Stimulated activated CD8-positive, alpha-beta memory T cell treated with anti-CD3 and anti-CD28 coated beads, Interleukin-15, amount 100 ng/mL, for 4 hours (primary cell): ENCODE measurements at places on chromosomes 13 and 19.

- DNase-seq = no peak
Observed at GRCh38 chr13:73715911-73716510, 418.2 kb downstream of the KLF12 start.

DNA sequence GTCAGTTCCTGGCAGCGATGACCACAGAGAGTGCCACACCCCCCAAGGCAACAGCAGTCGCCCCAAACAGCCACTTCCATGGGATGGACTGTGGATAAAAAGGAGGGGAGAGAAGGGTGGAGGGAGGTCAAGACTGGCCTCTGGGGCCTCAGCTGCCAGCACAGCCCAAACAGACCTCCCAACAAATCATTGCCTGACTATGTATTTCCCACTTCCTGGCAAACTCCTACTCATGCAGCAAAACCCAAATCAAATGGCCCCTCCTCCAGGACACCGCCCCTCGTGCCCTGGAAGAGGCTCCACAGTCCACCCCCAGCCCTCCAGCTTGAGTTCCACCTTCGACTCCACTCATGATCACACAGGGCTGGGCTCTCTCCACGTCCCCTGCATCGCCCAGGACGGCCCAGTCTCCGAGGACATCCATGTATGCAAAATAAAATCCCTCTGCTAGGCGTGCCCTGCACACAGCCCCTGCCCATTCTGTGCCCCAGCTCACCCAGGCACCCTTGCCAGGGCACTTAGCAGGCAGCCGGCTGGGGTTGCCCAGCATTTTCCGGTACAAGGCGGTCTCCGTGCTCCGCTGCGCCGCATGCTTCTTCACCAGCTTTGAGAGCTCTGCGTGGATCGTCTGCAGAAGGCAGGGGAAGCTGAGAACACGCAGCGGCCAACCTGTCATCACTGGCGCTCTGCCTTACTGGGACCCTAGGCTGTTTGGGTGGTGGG, 10.5 kb upstream of the ELL start:
- no peak for DNase-seq

DNA sequence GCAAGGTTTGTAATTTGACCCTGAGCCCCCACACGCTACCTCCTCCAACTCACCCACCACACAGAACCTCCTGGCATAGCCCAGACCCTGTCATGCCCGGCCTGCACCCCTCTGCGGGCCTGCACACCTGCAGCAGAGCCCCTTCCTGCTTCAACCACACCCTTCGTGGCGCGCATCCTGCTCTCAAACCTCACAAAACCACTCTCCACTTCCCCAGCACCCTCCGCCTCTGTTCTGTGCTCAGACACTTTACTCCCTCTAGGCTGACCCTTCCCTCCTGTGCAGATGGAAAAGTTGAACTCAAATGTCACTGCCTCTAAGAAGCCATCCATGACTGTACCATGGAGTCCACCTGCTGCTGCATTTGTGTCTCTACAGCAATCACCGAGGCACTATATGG, 28.5 kb downstream of the FAAP24 start:
- no peak for DNase-seq

DNA sequence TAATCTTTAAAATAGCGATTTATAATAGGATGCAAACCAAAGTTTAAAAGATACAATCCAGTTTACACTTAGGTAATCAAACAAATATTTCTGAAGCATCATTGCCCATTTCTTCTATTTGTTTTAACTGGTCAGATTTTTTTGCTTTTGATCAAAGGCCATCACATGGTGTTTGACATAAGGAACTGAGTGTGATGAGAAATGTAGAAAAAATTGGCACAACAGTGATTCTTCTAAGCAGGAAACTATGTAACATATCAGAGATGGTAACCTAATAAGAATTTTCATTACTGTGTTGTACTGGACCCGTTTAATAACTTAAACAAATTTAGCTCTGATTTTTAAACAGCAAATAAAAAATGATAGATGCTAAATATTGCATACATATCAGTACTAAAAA, 644.7 kb upstream of the KLF12 start:
- no peak for DNase-seq

- no peak for DNase-seq
Observed at GRCh38 chr13:109968876-109969577, 182.6 kb upstream of the IRS2 start.

GRCh38 chr19:38742906-38743305, 1.4 kb downstream of the CAPN12 start:
- no peak for DNase-seq

- no peak for DNase-seq
Observed at GRCh38 chr13:43769529-43769928, 17.2 kb downstream of the ENOX1 start.

DNA sequence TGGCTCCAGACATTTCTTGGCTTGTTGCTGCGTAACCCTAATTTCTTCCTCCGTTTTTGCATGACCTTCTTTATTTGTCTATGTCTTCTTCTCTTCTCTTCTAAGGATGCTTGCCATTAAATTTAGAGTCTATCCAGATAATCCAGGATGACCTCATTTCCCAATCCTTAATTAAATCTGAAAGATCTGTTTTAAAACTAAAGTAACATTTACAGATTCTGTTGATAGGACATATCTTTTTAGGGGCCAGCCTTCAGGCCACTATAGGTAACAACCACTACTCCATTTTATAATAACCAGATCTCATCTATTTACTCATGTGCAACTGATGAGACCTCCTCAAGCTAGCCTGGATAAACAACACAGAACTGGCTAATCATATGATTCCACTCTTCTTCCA, 490.5 kb upstream of the SLC10A2 start:
- DNase-seq = no peak

- DNase-seq = no peak
Observed at GRCh38 chr19:49368711-49369358, 5.2 kb downstream of the DKKL1 start.

GRCh38 chr19:3482507-3483225, 575 bp downstream of the SMIM44 start:
- DNase-seq = no peak

- DNase-seq = no peak
Observed at GRCh38 chr13:104650431-104650830, 1584.2 kb upstream of the SLC10A2 start.

DNA sequence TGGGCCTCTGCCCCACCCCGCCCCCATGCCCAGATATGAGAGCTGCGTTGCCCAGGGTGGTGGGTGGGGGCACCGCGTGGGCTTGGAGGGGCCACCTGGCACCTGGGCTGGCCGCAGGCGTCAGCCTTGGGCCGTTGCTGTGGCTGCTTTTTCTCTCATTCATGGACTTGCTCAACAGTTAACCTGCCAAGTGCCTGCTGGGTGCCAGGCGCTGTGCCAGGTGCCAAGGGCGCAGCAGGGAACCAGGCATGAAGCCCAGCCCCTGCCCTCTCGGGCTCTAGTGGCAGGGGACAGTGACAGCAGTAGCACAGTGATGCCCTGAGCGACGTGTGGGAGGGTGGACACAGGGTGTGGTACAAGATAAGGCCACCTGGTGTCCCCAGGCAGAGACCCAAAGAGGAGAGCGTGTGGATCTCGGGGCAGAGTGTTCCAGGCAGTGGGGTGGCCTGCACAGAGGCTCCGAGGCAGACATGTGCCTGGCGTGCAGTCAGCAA, 28.1 kb downstream of the DHX34 start:
- DNase-seq = no peak

DNA sequence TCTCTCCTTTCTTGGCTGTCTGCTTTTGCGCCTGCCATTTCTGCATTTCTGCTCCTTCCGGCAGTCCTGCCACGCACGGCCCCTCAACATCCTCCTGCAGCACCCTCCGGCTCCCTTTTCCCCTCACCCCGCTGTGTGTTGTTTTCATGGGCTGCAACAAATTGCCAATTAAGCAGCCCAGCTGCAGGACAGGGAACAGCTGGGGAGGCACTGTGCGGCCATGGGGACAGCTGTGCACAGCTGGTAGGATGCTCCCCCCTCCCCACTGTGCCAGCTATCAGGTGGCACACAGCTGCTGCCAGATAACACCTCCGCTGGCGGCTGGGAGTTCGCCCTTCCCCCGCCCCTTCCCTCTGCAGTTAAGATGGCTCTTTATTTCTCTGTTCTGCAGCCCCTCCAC, 25.4 kb downstream of the LYL1 start:
- no peak for DNase-seq

DNA sequence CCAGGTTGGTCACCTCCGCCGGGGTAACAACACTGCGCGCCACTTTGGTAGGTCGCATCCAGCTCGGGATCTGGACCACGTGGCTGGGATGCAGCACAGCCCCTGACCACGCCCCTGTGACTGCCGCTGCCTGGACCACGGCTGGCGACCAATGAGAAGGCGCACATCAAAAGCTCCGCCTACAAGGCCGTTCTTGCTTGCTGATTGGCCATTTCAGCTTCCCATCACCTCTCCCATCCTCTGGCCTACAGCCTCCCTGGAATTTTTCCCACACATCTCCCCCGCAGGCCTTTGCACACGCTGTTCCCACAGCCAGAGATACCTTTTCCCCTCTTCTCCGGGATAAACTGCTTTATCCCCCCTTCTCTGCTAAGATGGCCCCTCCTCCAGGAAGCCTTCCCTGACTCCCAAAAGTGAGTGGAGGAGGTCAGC, 12.5 kb upstream of the MAP1S start:
- DNase-seq = no peak
